Immature natural killer cell (primary cell): ENCODE measurements at places on chromosomes 4 and X.

- no peak for DNase-seq
These were observed 134.8 kb downstream of the HS3ST1 start for GRCh38 chr4:11293866-11294265.

- DNase-seq, result no peak
These were observed 57.2 kb upstream of the BEX4 start for GRCh38 chrX:103157496-103158316.

- no peak for DNase-seq
These were observed 26.6 kb upstream of the WDR1 start for GRCh38 chr4:10143171-10143570.

- DNase-seq, result no peak
These were observed 166.6 kb upstream of the GLRA2 start for GRCh38 chrX:14362721-14363120.

DNA sequence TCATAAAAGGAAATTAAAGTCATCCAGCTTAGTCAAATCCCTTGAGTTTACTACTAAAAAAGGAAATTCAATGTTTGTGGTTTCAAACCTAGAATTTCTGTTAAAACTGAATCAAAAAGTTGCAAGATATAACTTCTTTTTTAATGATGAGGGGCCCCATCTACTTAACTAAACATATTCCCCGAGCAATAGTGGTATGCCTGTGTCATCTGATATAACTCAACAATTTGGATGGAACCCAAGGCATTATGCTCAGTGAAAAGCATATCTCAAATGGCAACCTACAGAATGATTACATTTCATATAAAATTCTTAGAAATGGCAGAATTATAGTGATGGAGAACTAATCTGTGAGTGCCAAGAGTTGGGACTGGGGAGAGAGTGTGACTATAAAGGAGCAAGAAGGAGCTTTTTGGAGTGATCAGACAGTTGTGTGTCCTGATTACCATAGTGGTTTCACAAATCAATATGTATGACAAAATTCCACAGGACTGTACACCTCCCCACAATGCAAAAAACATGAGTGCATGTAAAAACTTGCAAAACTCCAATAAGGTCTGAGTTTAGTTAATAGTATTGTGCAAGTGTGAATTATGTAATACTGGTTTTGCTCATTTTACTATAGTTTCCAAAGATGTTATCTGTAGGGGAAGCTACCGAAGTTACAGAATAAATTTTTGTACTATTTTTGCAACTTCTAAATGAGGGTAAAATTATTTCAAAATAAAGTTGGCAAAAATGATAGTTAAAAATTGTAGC lies 323.2 kb downstream of the ARHGAP24 start:
- no peak for DNase-seq

- DNase-seq, result no peak
These were observed 56.1 kb downstream of the SLC10A7 start for GRCh38 chr4:146465628-146466027.

- no peak for DNase-seq
These were observed 37.7 kb downstream of the FHDC1 start for GRCh38 chr4:152973629-152974467.

DNA sequence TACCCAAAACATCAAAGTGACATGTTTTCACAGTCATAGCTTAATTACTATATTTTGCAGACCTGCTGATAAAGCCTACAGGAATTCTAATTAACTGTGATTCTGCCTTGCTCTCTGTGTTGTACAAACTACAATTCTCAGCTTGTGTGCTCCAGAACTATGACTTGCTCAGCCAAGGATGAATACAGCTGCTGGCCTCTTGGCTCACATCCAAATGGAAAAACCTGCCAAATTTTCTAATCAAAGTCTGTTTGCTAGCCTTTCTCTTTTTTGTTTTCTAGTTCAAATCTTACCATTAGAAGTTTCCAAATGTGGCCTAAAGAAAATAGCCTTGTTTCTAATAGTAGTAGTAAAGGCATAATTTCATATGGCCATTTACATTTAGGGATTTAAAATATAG lies 1176.8 kb downstream of the FAM133A start:
- no peak for DNase-seq
